ENCODE measurements at places on chromosomes 1 and 21.
A peak's percentile ranks its signal among the peaks of the same experiment; 100 is the strongest.

- no peak for DNase-seq
These were observed 24.3 kb upstream of the COA6 start for GRCh38 chr1:234348964-234349363.

- DNase-seq = no peak
These were observed 25.3 kb downstream of the NADK start for GRCh38 chr1:1752636-1753606.

DNA sequence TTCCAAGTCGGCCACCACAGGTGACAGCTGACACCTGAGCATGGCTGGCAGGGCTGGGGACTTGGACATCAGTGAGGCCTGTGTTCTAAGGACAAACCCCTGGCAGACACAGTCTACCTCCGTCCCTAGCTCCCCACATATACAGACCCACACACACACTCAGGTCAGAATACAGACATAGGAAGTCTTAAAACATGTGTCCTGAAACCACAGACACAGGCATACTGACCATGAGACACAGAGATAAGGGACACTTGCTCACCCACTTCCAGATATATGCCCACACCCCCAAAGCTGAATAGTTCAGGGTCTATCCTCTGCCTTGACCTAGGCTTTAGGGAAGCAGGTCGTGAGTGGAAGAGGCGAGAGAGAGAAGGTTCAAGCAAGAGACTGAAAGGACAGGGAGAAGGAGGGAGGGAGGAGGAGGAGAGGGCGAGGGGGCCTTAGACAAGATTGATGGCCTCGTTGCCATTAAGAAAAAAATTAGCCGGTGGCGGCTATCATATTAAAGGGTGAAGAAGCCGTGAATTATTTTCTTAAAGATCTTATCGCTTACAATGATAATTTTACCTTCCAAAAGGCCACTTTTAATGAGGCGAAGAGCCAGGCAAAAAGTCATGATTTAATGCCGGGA lies 49.9 kb downstream of the TMEM53 start:
- no peak for DNase-seq

GRCh38 chr1:81921851-81922462 lies 121.2 kb downstream of the ADGRL2 start:
- DNase-seq = no peak

DNA sequence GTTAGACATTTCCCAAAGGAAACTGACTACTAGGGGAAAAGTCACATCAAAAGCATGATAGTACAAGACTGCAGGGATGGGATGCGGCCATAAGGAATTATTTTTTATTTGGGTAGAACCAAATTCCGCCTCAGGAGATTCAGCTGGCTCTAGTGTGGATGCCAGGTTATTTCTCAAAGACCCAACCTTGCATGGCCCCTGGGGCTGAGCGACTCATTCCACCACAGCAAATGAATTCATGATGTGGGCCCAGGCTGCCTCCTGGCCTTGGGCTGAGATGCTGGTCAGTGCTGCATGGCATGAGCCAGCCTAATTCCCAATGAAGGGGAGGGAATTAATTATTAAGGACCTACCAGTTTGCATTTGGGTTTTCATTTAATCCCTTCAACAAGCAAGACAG lies 11.8 kb downstream of the TMEM35B start:
- no peak for DNase-seq

GRCh38 chr1:162381383-162381782 lies at the start of gene C1orf226:
C1orf226 (plus strand) TSS chr1:162381728; CDS start chr1:162381902, 174 bp downstream.
- DNase-seq = no peak

DNA sequence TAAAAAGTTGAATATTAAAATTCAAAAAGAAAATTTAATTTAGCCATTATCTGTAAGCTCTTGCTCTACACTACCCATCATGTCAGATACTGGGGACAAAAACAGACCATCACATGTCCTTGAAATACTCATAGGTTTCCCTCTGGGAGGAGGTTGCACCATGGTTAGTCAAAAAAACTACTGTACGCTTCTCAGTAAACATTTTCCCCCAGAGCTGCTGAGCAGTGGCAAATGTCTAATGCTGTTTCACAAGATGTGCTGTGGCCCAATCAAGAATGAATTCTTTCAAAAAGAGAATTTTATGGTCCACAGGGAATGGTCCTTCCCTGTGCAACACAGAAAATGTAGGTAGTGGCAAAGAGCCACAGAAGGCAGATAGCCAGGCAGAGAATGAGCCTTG lies 6.1 kb downstream of the SLC25A24 start:
- DNase-seq = no peak

DNA sequence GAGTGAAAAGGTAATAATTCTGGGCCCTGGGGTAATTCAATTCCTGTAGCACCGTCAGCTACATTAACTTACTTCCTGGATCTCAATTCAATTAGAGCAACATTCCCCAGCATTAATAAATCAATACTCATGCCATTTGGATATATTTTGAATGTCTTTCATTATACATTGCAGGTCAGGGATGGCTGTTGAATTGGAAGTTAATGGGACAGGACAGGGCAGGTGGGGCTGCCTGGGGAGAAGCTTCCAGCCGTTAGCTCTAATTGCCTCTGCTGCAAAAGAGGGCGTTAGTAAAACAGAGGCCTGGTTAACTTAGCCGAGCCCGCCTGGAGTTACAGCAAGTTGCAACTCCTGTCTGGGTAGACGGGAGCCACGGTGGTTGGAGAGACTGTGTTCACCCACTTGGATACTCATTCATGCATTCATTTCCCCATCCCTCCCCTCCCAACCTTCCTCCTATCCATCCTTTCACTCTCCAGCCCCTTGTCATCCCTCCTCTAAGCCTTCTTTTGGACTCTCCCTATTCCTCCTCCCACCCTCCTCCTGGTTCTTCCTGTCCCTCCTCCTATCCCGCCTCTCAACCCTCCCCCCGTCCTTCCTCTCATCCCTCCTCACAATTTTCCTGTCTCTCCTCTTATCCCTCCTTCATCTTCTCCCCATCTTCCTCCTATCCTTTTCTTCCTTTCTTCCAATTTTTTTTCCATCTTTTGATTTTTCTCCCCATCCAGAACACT lies 137.6 kb upstream of the RUNX3 start:
- no peak for DNase-seq

DNA sequence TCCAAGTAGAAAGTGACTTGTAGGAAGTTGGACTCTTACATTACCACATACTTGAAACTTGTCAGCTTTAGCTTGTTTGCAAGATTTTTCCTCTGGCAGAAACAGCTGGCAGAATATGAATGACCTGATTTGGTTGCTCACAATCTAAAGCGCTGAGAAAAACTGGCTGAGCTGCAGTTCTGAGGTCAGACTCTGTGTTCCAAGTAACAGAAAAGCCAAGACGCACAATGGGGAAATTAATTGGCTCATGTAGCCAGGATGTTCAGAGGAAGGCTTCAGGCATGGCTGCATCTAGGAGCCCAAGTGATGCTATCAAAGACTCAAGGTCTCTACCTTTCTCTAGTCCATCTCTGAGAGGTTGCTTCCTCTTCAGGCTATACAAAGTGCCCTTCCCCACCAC lies 27.0 kb downstream of the ALPL start:
- DNase-seq = peak; percentile 26

All from tibial nerve (tissue), 4 donors.